Epithelial cell of proximal tubule (primary cell): ENCODE measurements at places on chromosomes 7 and 10.
A peak's percentile ranks its signal among the peaks of the same experiment; 100 is the strongest.

DNA sequence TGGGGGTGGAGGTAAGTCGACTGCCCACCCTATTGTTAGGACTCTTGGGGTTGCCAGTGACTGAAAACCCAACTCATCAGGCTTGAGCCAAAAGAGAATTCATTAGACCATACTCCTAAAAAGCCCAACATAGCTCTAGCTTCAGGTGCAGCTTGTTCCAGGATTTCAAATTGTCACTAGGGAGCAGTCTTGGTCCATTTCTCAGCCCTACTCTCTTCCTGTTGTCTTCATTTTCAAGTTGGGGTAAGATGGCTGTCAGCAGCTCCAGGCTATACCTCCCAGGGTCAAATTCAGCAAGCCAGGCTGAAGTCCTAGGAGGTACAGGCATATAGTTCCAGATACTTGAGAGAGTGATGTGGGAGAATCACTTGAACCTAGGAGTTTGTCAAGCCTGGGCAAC, 14.9 kb upstream of the COL13A1 start:
- no peak for DNase-seq

GRCh38 chr10:76492026-76492425, 1060.6 kb downstream of the LRMDA start:
- peak; percentile 23 for DNase-seq

GRCh38 chr7:109092268-109092667, 522.6 kb downstream of the DNAJB9 start:
- no peak for DNase-seq

GRCh38 chr10:33098951-33099663, 141.1 kb upstream of the ITGB1 start:
- DNase-seq, result no peak
